ENCODE measurements at places on chromosomes 6 and 20.
A peak's percentile ranks its signal among the peaks of the same experiment; 100 is the strongest.

DNA sequence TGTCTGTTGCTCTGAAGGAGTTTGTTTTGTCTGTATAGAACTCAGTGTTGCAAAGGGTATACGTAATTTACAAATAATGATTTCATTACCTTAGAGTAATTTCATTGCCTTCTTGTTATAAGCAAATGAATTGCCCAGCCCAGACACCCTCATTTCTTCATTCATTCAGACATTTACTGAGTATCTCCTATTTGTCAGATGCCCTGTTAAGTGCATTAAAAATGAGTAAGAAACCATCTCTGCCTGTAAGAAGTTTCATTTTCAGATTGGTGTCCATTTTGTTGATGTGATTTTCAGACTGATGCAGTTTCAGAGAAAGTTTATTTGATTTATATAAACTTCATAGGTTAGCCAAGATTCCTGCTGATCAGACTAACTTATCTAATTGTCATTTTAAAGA is 429.3 kb downstream of the PHF3 start:
- no peak for DNase-seq

GRCh38 chr6:62805431-62805830 is 405.8 kb upstream of the FKBP1C start:
- DNase-seq, result no peak

GRCh38 chr20:32477594-32478512 is 107.3 kb downstream of the NOL4L start:
- DNase-seq, result no peak

- DNase-seq, result no peak
Measured at GRCh38 chr6:170024940-170025339, 265.9 kb downstream of the DLL1 start.

DNA sequence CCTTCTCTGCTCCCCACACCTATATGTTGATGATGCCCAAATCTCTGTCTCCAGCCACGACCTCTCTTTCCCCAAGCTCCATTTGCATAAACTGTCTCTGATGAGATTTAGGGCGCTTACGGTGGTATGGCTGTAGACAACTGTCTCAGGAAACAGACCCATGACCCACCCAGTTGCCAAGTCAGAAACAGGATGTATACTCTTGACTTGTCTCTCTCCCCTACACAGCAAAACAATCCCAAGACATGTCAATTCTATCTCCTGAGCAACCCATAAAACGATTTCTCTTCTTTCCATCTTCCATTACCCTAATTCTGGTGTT is 13.9 kb downstream of the GNL1 start:
- DNase-seq, result no peak

- DNase-seq, result no peak
Measured at GRCh38 chr6:21748343-21749056, 154.9 kb downstream of the SOX4 start.

DNA sequence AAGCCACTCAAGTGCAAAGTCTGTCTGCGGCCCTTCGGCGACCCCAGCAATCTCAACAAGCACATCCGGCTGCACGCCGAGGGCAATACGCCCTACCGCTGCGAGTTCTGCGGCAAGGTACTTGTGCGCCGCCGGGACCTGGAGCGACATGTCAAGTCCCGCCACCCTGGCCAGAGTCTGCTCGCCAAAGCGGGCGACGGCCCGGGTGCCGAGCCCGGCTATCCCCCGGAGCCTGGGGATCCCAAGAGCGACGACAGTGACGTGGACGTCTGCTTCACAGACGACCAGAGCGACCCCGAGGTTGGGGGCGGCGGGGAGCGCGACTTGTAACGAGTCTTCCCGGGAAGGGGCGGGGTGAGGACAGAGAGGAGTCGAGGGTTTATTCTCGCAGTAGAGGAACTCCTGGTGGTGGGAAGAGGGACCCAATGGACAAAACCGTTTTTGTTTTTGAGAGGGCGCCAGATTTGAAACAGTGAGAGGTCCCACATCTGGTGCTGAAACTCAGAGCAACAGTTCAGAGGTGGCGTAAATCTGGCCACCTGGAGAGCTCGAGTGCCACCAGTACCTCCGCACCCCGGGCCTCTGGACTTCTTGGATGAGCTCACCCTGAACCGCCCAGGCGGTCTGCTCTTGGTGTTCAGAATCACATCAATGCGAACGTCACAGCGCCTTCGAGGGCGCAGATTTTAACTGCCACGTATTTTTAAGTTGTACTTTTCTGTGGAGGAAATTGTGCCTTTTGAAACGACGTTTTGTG is 8.0 kb downstream of the PRDM13 start:
- peak; percentile 31 for DNase-seq

All from cerebellar cortex (tissue), 1 donor.